ENCODE measurements at places on chromosomes 5 and 9.

DNA sequence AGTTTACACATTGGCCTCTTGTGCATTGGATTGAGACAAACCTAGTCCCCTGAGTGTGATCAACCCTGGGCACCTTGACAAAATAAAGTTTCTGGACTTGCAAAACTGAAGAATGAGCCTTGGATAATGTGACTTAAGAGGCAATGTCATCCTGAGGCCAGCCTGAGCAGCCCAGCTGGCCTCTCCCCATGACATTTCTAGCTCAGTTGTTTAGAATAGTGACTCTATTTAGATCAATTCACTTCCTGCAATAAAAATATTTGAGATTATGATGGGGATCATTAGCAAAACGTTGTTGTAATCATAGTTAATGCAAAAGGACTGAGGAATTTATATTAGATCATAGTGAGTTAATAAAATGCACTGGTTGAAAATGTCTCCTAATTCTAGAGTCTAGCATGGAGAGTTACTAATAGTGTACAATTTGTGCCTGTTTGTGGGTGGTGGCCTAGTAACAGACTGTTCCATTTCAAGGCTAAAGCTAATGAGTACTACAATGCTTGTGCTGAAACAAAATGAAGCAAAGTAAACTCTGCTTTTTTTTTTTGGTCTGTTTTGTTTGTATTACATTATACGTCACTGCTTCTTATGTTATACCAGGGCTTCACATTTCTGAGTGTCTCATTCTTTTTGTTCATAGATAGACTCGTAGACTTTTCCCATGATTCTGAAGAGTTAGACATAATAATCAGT is 10.9 kb upstream of the RHOBTB3 start:
- DNase-seq: no peak

GRCh38 chr9:37281541-37281940 is 141.0 kb upstream of the GRHPR start:
- DNase-seq: no peak

GRCh38 chr9:100602342-100602801 is 24.5 kb downstream of the CAVIN4 start:
- no peak for DNase-seq

DNA sequence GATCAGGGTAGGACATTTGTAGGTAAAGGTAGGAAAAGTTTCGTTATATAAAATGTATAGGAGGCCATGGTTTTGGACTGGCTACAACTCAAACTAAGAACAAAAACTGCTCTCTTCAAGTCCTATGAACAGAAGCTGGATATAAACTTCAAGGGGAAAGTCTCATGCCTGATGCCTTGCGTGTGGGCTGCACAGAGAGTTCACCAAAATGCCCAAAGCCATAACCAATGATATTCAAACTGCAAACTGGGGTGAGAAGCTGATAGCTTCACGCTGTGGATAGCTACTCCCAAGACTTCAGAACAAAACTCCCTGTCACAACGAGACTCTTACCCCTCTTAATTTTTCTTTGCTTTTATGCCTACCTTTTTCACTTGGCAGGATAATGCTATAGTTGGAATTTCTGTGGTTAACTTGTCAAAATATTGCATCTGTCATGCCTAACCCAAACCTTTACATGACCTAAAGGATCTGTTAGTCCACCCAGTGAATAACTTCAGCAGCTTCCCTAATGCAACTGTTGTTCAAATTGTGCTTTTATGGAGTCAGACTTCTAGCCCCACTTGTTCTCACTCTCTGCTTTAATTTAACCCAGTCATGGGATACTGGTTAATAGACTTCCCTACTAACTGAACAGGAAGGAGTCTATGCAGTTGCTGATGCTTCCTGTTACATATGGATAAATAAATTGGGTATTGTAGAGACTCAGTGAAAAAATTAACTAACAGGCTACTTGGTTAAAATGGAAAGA is 71.9 kb downstream of the SFXN1 start:
- DNase-seq: no peak

DNA sequence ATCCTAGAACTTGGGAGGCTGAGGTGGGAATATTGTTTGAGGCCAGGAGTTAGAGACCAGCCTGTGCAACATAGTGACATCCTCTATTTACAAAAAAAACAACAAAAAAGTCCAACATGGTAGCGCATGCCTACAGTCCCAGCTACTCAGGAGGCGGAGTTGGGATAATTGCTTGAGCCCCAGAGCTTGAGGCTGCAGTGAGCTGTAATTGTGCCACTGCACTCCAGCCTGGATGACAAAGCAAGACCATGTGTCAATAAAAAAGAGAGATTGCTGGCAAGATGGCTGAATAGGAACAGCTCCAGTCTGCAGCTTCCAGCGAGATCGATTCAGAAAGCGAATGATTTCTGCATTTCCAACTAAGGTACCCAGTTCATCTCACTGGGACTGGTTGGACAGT is 54.8 kb upstream of the FBXL17 start:
- no peak for DNase-seq

GRCh38 chr5:83474991-83475390 is 3.4 kb downstream of the VCAN start:
- DNase-seq: no peak

GRCh38 chr5:179765400-179765799 is 28.4 kb upstream of the LTC4S start:
- no peak for DNase-seq

- no peak for DNase-seq
Measured at GRCh38 chr5:95440825-95441224, 49.7 kb downstream of the FAM81B start.

GRCh38 chr5:79702606-79703380 is 13.2 kb downstream of the CMYA5 start:
- DNase-seq: peak; percentile 4

DNA sequence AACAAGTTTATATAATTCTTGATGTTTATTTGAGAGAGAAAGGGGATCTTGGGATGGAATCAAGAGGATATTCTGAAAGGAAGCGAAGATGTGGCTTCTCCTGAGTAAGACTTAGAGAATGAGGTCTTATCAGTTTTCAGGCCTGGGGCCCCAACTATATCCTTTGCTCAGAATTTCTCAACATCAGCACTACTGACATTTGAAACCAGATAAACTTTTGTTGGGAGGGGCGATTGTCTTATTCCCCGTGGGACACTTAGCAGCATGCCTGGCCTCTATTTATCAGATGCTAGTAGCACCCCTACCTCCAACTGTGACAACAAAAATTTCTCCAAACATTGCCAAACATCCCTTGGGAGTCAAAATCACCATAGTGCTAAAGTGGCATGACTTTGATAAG is 567.7 kb downstream of the MAT2B start:
- no peak for DNase-seq

DNA sequence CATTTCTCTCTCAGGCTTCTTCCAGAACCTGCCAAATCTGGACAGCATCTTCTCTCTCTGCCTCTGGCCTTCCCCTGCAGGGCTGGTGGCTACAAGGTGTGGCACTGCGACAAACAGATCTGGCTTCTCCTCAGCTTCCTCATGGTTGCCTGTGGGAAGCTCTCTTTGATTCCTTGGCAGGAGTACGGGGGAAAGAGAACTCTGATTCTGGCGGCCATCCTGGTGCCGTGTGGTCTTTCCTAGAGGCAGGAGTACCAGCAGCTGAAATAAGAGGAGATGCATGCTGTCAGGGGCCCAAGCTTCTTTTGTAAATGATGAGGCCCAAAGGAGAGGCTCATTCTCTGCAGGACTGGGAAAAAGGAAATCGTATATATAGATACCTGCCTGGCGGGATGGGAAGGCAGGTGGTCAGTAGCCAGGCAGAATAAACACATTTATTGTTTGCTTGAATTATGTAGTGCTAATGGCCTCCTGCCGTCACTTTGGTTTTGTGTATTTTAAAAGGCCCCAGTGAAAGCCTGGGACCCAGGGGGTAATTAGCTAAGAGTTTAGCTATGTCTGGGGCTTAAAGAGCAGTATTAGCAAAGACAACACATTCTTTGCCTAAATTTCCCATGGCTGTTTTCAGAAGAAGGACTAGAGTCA is at the start of gene CER1:
CER1 (minus strand) TSS at position 343 of the 645 bp plus-strand sequence; CDS start at position 282, 61 bp downstream.
- DNase-seq: no peak

DNA sequence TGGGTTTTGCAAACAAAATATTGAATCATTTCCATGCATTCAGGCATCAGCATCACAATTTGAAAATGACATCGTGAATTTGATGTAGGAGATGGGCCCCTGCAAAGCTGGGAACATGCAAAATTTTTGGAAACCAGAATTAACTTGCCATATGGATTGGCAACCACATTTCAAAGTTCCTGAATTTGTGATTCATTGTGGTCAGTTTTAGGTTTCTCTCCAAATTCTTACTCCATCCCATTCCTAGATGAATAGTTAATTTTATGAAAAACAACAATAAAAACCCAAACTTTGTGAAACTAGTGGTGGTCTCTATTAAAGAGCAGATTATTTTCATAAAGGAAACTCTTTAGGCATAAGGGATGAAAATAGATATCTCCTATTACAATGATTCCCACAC is 107.8 kb upstream of the SLIT3 start:
- no peak for DNase-seq

GRCh38 chr9:93965830-93966577 is 10.8 kb upstream of the BARX1 start:
- DNase-seq: no peak

DNA sequence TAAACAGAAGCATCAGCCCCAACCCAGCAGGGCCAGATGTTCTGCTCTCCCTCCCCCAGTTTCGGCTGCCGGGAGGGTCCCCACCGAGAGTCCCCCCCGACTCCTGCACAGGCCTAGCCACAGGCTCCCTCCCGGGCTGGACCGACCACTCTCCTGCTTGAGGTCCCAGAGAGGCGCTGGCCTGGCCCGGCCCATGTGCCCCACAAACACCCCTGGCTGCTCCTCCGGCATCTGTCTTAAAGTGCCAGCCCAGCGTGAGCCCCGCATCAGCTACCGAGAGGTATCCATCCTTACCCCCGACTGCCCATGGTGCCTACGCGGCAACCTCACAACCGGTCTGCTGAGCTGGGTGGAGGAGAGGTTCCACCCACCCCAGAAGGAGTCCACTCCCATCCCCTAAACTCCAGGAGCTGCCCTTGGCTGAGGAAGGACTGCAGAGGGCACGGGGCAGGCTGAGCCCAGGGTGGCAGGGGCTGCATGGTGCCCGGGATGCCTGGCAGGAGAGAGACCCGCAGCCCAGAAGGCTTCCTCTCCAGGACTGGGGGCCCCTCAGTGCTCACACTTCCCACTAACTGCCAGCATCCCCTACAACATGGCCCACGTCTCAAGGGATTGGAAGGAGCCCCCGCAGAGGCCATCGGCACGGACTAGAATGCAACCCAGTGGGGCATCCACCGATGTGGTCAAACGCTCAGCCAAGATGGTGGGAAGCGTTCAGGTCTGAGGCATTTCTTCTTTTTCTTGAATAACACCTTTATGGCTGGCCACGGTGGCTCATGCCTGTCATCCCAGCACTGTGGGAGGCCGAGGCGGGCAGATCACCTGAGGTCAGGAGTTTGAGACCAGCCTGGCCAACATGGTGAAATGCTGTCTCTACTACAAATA is 15.6 kb upstream of the EGFL7 start:
- DNase-seq: no peak

DNA sequence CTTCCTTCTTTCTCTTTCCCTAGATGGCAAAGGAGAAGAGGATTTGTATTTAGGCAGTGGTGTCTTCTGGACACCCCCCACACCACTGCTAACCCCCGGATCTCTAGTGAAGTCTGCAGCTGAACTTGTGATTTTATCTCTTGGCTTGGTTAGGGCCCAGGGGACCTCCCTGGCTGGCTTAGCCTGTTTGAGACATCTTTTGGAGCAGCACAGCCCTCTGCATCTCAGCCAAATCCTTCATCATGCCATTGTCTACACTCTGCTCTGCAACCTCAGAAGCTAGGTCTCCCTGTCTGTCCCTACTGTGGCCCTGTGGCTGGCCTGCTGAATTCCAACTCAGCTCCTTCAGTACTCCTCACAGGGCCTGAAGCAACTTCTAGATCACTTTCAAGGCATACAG is 81.7 kb downstream of the MUSK start:
- no peak for DNase-seq

- DNase-seq: no peak
Measured at GRCh38 chr5:108321341-108321740, 60.6 kb downstream of the FBXL17 start.

DNA sequence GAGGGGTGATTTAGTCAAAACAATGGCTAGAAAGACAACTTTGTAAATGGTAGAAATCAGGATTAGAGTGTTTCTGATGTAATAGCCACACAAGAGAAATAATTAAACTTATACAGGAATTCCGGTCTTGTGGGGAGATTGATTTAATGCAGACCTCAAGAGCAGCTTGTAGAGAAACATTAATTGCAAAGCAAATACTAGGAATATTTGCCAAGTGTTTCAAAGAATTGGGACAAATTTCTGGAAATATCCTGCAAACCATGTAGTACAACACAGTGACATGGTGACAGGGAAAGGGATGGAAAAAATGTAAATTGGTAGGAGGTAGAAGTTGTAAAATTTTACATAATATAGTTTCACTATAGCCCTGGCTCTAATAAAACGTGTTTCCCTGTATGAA is 28.9 kb downstream of the NLN start:
- DNase-seq: no peak

- no peak for DNase-seq
Measured at GRCh38 chr5:126970517-126971017, 59.8 kb downstream of the MARCHF3 start.

- no peak for DNase-seq
Measured at GRCh38 chr9:132748450-132748849, 78.2 kb downstream of the GTF3C4 start.

DNA sequence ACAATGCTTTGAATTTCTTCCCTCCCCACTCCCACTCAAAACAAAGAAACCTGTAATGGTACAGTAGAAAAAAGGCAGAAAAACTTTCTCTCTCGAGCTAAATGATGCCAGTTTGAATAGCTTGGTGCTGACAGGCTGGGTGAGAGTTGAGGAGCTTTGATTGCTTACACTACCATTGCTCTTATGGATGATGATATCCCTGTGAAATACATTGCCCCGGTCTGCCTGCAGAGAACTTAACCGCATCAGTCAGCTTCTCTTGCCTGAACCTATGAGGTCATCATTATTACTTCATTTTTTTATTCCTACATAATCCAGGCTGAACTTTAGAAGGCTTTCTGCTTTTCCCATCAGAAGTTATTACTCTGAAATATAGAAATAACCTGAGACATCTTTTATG is 69.3 kb downstream of the ISL1 start:
- no peak for DNase-seq

DNA sequence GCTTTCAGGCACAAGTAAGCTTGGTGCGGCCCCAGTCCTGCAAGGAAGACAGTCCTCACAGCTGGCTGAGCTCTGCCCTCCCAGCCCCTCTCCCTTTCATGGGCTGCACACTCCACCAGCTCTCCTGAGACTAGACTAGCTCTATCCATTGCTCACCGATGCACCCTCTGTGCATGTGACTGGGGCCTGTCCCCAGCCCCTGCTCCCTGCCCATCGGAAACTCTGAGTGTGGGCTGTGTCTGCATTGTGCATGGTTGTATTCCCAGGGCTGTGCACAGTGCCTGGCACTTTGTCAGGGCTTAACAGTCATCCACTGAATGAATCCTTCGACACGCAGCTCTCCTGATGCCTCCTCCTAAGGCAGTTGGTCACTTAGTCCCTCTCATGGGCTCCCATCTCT is 92.2 kb downstream of the PPARGC1B start:
- DNase-seq: no peak

All from effector CD8-positive, alpha-beta T cell (primary cell).